ENCODE measurements at places on chromosomes 12 and 14.

DNA sequence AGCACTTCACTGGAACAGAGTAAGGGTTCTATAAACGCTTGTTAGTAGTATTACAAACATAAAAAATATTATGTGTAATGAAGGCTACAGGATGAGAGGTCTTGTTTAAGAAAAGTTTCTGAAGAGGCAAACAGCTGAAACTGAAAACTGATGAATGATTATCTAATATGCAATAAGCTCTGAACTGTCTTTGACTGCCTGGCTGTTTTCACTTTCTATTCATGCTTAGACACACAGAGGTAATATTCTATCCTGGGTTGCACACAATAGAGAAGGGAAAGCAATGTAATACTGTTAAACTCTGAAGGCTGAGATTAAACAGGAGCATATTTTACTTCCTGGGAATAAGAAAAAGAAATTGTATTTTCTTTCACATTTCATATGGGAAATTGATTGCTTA lies 251.3 kb downstream of the ALX1 start:
- no peak for DNase-seq

DNA sequence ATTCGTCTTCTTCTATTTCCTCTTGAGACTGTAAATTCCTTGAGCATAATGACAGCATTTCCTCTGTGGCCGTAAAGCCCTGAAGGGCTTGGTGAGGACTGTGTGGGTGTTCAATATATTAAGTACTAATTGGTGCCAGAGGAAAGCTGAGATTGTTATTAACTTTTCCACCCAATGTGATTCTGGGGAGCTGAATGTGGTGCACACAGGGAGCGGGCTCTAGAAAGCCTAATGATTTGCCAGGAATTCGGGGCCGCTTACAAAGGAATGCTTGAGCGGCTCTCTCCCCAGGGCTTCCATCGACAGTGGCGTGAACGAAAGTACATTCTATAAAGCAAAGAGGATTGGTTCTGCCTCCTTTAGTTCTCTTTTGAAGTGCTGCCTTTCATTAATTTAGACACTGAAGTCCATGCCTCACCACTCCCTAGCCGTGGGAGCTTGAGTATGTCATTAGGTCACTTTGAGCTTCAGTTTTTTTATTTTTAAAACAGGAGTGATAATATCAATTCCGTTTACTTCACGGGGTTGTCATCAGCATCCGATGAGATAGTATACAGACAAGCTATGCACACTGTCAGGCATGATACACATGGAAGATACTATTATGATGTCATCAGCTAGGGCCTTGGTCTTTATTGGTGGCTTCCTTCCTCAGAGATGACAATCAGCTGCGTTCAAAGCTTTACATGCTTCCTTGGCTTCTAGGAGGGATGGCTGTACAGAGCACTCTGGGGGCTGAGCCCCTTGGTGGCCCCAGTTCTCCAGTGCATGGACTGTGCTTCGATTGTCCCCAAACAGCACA lies 11.0 kb upstream of the GSG1 start:
- DNase-seq: peak; percentile 64

GRCh38 chr14:76984787-76985375 lies 43.6 kb downstream of the IRF2BPL start:
- peak; percentile 92 for DNase-seq

DNA sequence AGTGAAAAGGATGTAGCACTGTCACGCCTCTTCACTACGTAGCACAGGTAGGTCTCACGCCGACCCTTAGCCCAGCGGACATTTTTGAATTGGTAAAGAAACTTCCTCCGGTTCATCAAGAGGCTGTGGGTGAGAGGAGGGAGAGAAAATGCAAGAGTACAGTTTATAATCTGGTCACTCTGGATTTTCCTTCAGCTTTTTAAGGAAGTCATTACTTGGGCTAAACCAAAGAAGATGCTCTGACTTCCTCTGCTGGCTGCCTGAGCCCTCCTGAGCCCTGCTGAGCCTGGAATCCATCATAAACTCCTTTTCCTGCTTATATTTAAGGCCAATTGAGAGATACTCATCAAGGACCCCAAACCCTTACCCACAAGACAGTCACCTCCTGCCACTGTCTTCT lies 5.8 kb downstream of the AICDA start:
- DNase-seq: no peak

DNA sequence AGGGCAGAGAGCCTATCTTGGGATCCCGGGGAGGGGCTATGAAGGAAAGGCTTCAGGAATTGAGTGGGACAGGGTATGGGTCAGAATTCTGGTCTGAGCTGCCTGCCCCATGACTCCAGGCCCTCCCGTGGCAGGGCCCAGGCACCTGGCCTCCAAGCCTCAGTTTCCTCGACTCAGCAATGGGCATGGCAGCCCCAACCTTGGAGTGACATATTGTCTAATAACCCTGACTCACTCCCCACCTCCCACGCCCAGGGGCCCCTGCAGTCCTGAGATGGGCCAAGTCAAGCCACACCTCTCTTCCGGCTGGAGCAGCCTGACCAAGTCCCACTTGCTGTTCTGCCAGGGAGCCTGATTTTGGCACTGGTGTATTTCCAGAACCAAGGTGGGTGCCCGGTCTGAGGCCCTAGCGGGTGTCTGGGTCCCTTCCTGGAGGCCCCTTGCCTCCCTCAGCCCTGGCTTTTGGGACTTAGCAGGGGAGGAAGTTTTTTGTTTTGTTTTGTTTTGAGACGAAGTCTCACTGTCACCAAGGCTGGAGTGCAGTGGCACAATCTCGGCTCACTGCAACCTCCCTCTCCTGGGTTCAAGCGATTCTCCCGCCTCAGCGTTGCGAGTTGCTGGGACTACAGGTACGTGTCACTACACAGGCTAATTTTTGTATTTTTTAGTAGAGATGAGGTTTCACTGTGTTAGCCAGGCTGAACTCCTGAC lies 40.3 kb upstream of the RCOR1 start:
- DNase-seq: peak; percentile 41
